ENCODE measurements at places on chromosomes 16 and 17.

DNA sequence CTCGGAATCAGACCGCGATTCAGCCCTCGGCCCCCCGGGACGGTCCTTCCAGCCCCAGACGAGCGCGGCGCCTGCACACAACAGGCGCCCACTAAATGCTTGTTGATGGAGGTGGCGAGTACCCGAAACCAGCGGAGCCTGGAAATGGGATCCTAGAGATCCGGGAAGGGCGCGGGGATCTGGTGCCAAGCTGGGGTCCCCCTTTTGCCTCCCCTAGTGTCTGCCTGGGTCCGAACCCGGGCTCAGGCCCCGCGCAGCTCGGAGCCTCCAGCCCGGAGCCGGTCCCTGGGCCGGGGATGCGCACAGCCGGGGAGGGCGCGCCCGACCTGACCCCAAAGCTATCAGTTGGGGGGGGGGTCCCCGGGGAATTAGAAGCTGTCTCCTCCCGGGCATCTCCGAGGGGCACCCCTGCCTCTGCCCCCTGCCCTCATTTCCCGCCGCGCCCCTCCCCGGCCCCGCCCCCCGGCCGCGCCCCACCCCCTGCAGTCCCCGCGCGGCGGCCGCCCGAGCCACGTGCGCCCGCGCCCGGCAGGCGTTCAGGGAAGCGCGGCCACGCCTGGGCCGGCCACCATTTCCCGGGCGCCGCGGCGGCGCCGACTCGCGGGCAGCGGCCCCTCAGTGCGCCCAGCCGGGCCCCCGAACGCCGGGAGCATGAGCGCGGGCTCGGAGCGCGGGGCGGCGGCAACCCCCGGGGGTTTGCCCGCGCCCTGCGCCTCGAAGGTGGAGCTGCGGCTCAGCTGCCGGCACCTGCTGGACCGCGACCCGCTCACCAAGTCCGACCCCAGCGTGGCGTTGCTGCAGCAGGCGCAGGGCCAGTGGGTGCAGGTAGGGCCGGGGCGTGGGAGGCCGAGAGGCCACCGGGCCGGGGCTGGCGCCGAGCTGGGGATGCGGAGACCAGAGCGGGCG, at the start of gene CPNE7:
TSS of gene CPNE7 (plus strand) at position 512 of the 906 bp plus-strand sequence. CDS start at position 652, 140 bp downstream.
- DNase-seq = no peak

DNA sequence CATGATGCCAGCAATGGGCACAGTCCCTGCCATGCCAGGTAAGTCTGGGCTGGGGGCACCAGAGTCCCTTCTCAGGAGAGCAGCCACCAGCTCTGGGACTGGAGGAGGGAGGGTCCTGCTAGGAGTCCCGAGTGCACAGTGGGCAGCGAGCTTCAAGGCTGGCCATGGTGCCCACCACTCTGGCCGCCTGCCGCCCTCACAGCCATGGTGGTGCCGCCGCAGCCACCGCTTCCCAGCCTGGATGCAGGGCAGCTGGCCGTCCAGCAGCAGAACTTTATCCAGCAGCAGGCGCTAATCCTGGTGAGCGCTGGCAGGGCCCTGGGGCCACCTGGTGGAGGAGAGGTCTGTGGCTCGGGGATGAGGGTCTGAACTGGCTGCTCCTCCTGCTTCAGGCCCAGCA, 17.9 kb upstream of the SMIM5 start:
- no peak for DNase-seq

- DNase-seq = no peak
Measured at GRCh38 chr17:27339198-27339835, 45.4 kb downstream of the WSB1 start.

GRCh38 chr16:49494474-49494873, 120.9 kb downstream of the C16orf78 start:
- no peak for DNase-seq

GRCh38 chr16:87392821-87393679, 914 bp downstream of the MAP1LC3B start:
- no peak for DNase-seq

DNA sequence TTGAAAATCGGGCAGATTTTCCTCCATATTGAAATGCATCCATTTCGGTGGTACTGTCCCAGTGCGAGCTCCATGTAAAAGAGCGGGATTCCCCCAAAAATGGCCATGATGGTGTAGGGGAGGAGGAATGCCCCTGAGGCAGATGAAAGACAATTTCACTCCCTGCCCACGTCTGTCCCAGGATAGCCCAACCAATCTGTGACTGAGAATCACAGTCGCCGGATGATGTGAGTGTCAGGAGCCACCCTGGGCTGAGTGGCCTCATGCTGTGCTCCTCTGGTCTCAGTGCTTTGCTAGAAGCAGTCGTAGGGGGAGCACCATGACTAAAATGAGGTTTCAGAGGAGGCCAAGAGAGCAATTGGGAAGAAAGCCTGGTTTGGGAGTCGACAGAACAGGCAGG, 16.7 kb downstream of the SLC6A4 start:
- no peak for DNase-seq

- no peak for DNase-seq
Measured at GRCh38 chr17:40648384-40648968, 858 bp upstream of the SMARCE1 start.

- DNase-seq = no peak
Measured at GRCh38 chr17:34370997-34371395, 8.0 kb upstream of the CCL1 start.

DNA sequence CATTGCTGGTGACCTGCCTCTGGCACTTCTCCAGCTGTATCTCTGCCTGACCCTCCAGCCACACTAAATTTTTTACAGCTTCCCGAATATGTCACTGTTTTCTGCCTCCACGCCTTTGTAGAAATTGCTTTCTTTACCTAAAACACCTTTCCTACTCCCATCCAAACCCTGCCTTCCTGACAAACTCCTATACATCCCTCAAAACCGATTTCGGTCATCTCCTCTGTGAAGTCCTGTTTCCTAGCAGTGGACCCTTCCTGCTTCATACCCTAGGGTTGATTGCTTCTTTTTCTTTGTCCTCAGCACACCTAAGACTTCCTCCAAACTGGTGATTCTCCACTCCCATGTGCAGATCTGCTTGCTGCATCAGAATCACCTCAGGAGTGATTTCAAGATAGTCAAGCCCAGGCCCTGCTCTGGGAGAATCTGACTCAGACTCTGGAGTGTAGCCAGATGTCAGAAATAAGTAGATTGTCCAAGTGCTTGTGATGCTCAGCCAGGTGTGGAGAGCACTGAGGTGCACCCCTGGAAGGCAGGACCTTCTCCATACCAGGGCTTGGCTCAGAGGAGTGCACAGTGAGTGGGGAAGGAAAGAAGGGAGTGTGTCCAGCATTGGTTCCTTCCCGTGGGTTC, 184.2 kb downstream of the COPRS start:
- no peak for DNase-seq

- no peak for DNase-seq
Measured at GRCh38 chr16:87506423-87507350, 13.9 kb upstream of the ZCCHC14 start.

GRCh38 chr16:86459266-86459665, 51.1 kb upstream of the FOXF1 start:
- no peak for DNase-seq

- no peak for DNase-seq
Measured at GRCh38 chr17:29931231-29931932, 1.4 kb upstream of the SSH2 start.

DNA sequence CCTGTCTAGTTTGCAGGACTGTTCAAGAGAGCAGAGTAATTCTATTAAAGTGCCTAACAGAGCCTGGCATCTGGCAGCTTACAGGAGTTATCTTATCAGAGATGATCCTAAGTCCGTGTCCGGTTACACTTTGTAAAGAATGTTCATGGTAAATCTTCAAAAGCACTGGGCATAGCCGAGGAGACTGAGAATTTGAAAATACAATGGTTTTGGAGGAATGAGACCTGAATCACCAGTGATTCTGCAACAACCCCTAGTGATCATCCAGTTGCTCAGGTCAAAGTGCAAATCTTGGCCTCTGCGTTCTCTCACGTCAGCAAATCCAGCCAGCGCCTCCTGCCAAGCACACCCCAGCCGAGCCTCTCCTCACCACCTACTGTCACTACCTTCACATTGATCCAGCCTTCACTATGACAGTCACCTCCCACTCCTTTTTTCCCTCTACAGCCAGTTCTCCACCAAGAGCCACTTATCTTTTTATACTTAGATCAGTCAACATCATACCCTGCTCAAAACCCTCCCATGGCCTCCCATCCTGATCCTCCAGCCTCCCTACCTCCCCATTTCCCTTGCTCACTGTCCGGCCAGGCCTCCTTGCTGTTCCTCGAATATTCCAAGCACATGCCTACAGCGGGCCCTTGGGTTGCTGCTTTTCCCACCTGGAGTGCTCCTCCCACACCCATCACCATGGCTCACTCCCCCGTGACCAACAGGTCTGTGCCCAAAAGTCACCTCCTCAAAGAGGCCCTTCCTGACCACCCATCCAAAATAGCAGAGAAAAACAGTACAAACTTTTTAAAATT, 57.4 kb upstream of the ERN1 start:
- DNase-seq = no peak

GRCh38 chr17:9204637-9205329, 183.5 kb downstream of the NTN1 start:
- DNase-seq = no peak
